Stimulated activated naive B cell treated with anti-CD40 and anti-IgM and Interleukin-4, amounts not matched to agents 10 μg/mL and 1 μg/mL and 100 μg/mL, for 72 hours (primary cell): ENCODE measurements at places on chromosomes 5 and 9.

- no peak for DNase-seq
Observed at GRCh38 chr9:7862170-7862569, 62.6 kb upstream of the DMAC1 start.

DNA sequence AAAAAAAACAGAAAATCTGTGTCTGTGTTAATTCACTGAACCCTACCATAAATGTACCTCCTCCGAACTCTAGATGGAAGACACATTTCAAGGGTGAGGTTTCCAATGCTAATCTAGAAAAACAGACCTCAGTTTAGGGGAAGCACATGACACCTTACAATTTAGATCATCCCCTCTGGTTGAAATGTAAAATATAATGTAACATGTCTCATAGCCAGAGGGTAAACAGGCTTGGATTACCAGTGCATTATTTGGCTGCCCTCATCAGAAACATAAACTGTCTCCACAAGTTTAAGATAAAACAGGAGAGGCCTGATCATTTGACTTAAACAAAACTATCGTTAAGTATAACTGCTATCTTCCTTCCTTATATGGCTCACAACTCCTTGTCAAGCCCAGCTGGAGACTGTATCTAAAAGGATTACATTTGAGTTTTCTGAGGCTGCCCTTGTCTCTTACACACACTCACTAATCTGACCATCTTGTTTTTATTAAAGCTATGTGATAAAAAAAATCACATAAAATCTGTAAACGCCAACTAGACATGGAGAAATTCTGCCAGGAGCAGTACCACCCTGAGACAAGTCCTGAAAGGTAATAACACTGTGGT is 105.7 kb downstream of the LURAP1L start:
- no peak for DNase-seq

DNA sequence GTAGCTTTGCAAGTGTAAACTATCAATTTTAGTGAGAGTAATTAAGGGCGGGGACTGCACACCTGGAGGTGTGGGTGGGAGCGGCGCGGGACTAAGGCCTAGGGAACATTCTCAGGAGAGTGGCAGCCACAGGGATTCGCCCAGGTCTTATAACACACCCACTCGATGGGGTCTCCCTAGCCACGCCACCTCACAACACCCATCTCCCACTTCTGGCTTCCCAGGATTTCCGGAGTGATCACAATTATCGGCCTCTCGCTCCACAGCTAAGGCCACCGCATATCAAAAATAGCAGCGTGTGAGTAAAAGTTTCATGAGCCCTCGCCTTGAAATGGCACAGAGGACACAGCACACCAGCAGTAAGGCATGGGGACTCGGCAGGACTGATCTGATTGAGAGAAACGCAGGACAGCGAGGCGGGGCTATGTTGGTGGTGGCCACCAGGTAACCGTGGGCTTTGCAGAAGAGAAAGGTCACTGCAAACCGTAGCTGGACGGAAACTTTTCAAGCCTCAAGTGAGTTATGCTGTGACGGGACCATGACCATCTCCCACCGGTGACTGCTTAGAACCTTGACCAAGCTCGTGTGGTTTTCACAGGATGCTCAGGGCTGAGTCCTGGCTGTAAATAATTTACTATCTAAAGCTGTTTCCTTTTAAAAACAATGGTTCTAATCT is 1.1 kb upstream of the LPAR1 start:
- no peak for DNase-seq

DNA sequence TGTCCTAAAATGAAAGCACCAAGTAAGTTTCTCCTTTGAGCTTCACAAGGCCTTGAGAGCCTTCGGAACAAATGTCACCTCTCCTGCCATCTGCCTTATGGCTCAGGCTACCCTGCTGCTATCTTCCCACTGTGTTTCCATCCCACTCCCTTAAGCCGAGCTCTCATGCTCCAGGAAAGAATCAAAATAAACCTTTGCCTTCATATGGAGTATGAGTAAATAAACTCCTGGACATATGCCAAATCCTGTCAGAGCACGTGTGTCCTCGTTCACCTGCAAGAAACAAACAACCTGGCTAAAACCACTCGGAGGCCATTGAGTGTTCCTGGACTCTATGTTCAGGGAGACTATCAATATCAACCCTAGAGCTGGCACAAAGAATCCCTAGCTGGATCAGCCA is 122.3 kb upstream of the CCDC112 start:
- DNase-seq, result no peak

DNA sequence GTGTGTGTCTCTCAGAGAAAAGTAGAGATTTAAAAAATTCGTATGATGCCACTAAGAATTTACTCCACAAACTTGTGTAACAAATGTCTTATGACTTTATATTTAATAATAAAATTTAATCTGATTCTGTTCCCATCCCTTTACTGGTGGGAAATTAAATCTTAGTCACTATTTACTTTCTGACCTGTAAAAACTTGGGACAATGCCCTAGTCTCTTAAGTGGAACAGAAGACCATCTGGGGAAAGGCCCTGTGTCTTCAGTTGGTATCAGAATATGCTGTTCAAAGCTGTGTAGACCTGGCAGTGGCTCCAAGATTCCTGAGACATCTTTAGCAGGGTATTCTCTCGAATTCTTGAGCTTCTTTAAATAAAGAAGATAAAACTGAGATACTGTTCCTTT is 2.6 kb upstream of the BDP1 start:
- no peak for DNase-seq

GRCh38 chr9:75200892-75201470 is 112.7 kb downstream of the OSTF1 start:
- DNase-seq, result no peak
